ENCODE measurements at places on chromosomes 6 and 20.

DNA sequence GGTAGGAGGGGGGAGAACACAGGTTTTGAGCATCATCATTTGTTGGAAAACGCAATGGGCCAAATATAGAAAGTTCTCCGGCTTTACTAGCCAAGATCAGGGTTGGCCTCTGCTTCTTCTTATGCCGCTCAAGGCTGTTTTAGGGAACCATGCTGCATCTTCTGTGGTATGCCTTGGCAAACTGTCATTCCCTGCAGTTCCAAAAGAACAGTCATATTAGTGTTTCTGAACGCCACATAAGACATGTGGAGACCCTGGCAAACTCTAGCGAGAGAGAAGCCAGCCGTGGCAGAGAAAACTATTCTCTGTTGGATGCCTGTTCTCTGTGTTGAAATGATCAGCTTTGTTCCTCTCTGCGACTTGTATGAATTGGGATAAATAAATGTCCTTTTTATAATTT lies 10.8 kb downstream of the ACTR5 start:
- no peak for DNase-seq

GRCh38 chr6:33885132-33886057 lies 81.6 kb upstream of the MLN start:
- DNase-seq = peak; percentile 18

DNA sequence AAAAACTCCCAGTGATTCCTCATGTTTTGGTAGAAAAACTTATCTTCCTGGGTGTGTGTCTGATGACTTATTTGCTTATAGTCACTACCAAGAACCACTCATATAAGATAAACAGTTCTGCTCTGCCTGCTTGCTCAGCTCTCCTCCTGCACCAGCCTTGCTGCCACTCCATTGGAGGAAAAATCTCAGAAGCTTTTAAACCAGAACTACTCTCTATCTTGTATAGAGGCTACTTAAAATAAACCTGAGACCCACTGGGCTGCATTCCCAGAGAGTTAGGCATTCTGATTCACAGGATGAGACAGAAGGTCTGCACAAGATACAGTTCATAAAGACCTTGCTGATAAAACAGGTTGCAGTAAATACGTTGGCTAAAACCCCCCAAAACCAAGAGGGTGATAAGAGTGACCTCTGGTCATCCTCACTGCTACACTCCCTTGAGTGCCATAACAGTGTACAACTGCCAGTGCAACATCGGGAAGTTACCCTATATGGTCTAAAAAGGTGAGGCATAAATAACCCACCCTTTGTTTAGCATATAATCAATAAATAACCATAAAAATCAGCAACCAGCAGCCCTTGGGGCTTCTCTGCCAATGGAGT lies 728.3 kb downstream of the EPHA7 start:
- DNase-seq = peak; percentile 15

- no peak for DNase-seq
Measured at GRCh38 chr6:161367472-161367871, 93.6 kb upstream of the AGPAT4 start.

- DNase-seq = no peak
Measured at GRCh38 chr6:39853604-39854003, 61.4 kb downstream of the DAAM2 start.

- no peak for DNase-seq
Measured at GRCh38 chr6:89467437-89467836, 34.5 kb downstream of the ANKRD6 start.

DNA sequence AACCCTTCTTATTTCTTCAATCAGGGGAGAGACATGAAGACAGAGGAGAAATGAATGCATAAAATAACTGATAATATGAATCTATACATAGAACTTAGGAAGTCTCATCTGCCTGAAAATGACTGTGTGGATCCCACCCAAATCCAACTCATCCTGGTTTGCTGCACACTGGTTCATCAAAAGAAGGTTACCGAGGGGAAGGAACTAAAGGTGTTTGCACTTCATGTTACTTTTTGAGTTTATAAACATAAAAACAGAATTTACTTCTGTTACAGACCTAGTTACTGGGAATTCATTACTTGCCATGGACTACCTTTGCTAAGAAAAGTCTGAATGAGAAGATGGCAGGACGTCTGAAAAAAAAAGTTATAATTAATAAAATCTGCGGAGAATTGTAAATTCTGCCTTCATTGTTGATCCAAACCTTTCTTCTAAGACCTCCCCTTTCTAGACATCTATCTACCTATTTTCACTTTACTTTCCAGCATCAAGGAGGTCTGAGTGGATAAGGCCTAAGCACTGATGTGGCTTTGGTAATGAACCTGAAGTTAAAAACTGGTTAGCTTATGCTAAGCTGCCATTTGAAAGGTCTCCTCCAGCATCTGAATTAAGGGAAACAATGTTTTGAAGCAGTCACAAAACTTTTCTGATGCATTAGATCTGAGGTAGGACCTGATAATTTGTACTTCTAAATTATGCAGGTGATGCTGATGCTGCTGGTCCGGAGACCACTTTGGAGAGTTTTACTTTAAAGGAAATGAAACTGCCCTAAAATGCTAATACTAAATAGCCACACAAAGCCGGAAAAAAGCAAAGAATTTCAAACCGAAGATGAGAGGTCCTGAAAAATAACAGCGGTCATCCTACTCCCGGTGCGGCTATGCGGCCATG lies 84.0 kb downstream of the HFE start:
- no peak for DNase-seq

GRCh38 chr6:55916188-55916587 lies 40.8 kb upstream of the BMP5 start:
- peak; percentile 39 for DNase-seq

GRCh38 chr6:43717822-43718221 lies 30.2 kb upstream of the MRPS18A start:
- no peak for DNase-seq

- DNase-seq = no peak
Measured at GRCh38 chr20:47876311-47877088, 91.2 kb upstream of the SULF2 start.

- peak; percentile 33 for DNase-seq
Measured at GRCh38 chr20:621125-621756, 11.1 kb upstream of the TCF15 start.

- peak; percentile 89 for DNase-seq
Measured at GRCh38 chr6:26103770-26104456, 16.7 kb downstream of the HFE start.

GRCh38 chr20:1375515-1375914 lies 17.3 kb downstream of the FKBP1A start:
- DNase-seq = no peak

- peak; percentile 70 for DNase-seq
Measured at GRCh38 chr6:127737009-127737486, 160.1 kb downstream of the C6orf58 start.

GRCh38 chr20:51338692-51339440 lies 203.7 kb downstream of the NFATC2 start:
- no peak for DNase-seq

DNA sequence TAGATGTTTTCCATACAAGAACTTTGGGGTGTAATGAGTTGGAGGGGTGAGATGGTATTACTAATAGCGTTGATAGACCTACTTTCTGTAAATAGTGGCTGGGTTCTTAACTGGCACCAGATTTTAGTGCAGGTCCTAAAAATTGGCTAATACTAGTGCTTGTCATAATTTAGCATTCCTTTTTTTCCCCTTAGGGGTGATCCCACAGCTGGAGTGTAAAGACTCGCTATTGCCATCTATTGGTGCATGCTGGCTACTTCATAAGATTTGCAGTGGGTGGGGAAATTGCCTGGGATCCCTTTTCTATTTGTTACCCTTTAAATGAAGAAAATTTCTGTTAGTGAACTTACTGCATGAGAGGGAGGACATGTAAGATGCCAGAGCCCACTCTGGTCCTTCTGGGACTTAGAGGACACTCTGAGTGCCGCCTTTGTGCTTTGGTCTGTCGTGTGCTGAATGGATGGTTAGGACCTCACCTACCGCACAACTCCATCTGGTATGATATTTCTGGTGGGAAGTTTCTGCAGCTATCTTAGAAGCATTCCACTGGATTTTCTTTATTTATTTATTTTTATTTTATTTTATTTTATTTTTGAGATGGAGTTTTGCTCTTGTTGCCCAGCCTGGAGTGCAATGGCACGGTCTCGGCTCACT lies 195.5 kb downstream of the JARID2 start:
- peak; percentile 39 for DNase-seq

- no peak for DNase-seq
Measured at GRCh38 chr20:49769048-49769581, 43.5 kb upstream of the SLC9A8 start.

GRCh38 chr6:111792241-111792640 lies 81.0 kb downstream of the FYN start:
- DNase-seq = no peak

- no peak for DNase-seq
Measured at GRCh38 chr6:1965596-1966224, 279.7 kb downstream of the GMDS start.

GRCh38 chr6:82270881-82271635 lies 23.5 kb upstream of the IBTK start:
- DNase-seq = peak; percentile 21

DNA sequence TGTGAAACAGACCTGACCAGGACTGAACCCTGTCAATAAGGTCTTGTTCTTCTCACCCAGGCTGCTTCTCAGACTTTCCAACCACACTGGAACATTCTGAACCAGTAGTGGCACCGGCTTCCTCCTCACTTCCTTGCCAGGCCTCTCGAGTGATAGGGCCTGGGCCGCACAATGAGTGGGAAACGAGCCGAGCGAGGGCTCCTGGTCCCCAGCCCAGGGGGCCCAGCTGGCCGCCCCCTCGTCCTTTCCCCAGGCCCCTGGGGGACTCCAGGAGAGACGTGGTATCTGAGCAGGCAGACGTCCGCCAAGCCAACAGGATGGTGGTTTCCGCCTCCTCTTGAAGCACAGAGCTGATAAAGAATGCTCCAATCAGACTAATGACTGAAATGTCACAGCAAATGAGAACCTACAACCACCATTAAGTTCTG lies 117.9 kb downstream of the GMDS start:
- no peak for DNase-seq

DNA sequence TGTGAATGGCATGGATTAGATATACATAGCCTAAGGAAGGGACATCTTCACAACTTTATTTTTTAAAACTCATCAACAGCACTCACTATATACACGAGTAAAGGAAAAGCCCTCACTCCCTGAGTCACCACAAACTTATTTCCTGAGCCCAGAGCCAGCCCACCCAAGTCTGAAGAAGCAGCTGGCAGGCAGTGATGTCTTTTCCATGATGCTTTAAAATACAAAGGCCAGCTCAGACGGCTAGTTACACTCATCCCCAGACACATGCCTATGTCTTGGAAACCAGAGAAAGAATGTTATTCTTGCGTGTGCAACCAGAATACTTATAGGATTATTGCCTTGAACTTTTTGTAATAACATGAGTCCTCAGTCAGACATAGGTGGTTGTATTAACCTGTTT lies 114.4 kb downstream of the ADGRG6 start:
- peak; percentile 63 for DNase-seq

GRCh38 chr6:115882771-115883170 lies 177.9 kb downstream of the FRK start:
- no peak for DNase-seq

- DNase-seq = no peak
Measured at GRCh38 chr6:128032042-128032441, 131.2 kb upstream of the THEMIS start.

GRCh38 chr6:134373282-134373922 lies 55.5 kb upstream of the SGK1 start:
- DNase-seq = peak; percentile 66

DNA sequence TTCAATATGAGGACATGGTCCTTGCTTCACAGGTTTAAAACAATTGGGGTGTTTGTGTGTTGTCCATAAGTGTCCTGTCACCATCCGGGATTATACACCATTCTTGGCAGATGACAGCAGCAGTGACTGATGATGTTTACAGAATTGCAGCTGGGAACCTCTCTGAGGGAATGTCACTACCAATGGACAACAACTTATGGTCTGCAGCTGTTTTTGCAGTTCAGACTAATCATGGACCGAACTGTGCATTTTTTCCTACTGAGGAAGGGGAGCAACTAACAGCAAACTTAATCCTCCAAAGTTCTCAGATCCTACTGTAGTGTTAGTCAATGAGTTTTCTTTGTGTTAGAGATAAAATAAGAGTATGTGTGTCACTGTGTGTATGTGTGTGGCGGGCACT lies 26.0 kb downstream of the FAM229B start:
- DNase-seq = no peak

GRCh38 chr6:27553123-27553904 lies 80.4 kb upstream of the ZNF184 start:
- DNase-seq = peak; percentile 52

- DNase-seq = no peak
Measured at GRCh38 chr6:166009385-166010031, 158.1 kb downstream of the TBXT start.

GRCh38 chr6:112370946-112371345 lies 23.8 kb downstream of the RFPL4B start:
- no peak for DNase-seq
